ENCODE measurements at places on chromosomes 5 and 9. TPM values are rescaled to one million over a fixed set of nuclear protein-coding genes. Genes with fewer than 3 reads are reported as not detected.

GRCh38 chr9:132031467-132032237, 48.0 kb downstream of the MED27 start:
- no peak for DNase-seq

- DNase-seq: no peak
Observed at GRCh38 chr9:110065532-110065931, 142.4 kb downstream of the C9orf152 start.

DNA sequence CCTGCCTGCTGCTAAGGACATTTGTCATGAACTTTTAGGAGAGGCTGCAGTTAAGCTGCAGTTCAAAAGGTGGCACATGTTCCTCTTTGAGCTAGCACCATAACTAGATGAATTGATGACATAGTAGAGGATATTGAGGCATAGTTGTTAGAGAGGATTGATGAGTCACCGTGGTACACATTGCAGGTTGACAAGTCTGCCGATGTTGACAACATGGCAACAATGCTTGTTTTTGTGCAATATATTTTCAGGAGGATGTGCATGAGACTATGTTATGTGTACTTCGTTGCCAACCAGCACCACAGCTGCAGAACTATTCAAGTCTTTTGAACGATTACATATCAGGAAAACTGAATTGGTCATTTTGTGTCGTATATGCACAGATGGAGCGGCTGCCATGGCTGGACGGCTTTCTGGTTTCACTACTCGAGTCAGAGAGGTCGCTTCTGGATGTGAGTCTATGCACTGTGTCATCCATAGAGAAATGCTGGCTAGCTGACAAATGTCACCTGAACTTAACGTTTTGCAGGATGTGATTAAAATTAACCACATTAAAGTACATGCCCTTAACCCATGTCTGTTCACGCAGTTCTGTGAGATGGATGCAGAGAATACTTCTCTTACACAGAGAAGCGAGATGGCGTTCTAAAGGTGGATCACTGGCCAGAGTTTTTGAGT, 24.2 kb downstream of the ANP32B start:
- DNase-seq: no peak

DNA sequence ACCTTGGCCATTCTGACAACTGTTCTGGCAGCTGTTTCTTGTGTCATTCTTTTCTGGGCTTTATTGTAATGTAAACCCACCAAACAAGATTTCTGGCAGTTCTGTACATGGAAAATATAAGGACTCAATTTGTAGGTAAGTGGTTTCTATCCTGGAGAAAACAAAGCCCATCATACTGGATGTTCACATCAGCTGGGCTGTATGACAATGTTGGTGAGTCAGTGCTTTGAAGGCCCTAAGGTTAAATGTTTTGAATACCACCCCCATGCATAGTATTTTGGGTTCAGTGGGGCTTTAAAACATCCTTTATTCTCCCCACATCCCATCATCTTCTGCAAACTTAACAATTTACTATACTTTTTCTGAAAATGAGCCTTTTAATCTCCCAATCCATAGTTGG, 52.5 kb downstream of the SH3GL2 start:
- no peak for DNase-seq

DNA sequence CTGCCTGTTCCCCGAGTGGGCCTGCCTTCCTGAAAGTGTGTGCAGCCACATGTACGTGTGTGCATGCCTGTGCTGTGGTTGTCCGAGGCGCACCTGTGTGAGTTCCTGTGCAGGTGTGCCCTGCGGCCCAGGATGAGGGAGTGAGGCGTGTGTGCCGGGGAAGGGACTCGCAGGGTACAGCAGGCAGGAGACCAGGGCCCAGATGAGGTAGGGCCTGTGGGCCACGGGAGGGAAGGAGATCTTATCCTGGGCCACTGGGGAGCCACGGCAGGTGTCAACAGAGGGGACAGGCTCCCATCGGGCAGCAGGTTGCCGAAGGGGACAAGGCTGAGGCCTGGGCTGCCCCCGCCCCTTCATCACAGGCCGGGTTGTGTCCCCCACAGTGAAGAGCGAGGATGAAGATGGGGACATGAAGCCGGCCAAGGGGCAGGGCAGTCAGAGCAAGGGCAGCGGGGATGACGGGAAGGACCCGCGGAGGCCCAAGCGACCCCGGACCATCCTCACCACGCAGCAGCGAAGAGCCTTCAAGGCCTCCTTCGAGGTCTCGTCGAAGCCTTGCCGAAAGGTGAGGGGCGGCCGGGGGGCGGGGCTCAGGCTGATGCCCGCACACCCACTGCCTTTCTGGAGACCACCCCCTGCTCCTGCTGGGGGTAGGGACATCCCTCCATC, 79.2 kb downstream of the LMX1B start:
- no peak for DNase-seq

DNA sequence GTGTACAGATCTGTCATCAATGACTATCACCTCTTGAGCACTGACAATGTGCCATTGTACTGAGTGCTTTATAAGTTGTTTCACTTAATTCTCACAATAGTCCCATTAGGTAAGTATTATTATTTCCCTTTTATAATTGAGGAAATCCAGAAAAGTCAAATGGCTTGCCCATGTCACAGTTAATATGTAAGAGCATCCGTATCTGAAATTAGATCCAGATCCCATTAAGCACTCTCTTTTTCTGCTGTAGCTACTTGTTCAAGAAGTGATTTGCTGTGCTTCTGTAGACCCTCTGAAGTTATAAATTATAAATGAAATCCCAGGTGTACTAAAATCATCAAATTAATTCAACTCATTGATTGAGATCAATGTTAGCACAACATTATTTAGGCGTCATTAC, 94.7 kb downstream of the INIP start:
- DNase-seq: no peak

GRCh38 chr5:76720988-76721569, 5.2 kb downstream of the F2R start:
- no peak for DNase-seq

GRCh38 chr5:12413075-12413474, 508.8 kb upstream of the CTNND2 start:
- DNase-seq: no peak

- no peak for DNase-seq
Observed at GRCh38 chr5:93417490-93417889, 163.5 kb downstream of the NR2F1-AS1 start.

DNA sequence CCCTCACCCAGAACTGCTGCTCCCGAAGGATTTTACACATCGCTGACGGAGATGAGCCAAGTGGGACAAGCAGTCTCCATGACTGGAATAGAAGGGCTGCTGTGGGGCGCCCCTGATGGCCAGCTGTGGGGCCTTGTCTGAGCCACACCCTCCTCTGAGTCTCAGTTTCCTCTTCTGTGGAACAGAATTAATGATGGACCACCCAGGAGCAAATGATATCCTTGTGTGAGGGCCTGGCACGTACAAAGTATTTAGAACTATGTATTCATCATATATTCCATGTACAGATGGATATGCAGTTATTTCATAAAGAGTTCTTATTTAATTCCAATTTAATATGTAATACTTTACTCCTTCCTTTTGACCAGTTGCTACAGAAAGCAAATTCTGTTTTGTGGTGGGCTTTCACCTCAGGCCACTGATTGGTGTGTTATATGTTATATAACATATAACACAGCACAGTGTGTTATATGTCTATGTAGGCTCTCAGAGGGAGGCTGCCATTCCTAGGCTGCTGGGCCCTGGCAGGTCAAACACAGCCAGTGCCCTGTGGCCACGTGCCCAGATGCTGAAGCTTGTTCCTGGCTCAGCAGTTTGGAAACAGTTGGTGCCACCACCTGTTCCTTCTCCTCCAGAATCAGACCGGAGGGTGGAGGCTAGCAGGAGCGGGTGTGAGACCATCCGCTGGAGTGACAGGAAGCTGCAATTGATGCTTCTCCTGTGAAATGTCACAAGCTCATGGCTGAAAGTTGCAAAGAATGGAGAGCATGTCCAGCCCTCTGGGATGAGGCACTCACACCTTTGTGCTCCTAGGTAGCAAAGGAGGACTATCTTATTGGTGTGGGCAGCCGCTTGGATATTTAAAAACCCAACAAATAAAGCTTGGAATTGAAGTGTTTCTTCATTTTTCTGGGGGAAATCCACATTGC, 4.4 kb upstream of the FGD3 start:
- DNase-seq: peak; percentile 9

GRCh38 chr5:88540471-88541115, 271.9 kb upstream of the TMEM161B start:
- no peak for DNase-seq

- no peak for DNase-seq
Observed at GRCh38 chr9:75181750-75182149, 93.4 kb downstream of the OSTF1 start.

DNA sequence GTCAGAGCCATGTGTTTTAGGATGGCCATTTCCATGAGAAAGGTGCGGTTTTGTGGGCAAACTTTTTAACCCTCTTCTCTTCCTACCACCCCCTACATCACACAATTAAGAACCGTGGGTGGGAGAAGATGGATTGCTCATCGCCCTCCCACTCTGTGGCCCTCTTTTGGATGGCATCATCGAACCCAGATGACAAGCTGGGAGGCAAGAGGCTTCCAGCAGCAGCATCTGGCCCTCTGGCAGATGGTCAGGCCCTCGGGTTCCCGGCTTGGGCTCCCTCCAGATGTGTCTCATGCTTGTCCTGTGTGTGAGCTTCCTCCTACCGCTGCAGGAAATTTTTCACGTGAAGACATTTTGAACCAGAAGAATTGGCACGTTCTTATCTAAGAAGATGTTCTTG, 199.9 kb downstream of the EBF1 start:
- peak; percentile 95 for DNase-seq

DNA sequence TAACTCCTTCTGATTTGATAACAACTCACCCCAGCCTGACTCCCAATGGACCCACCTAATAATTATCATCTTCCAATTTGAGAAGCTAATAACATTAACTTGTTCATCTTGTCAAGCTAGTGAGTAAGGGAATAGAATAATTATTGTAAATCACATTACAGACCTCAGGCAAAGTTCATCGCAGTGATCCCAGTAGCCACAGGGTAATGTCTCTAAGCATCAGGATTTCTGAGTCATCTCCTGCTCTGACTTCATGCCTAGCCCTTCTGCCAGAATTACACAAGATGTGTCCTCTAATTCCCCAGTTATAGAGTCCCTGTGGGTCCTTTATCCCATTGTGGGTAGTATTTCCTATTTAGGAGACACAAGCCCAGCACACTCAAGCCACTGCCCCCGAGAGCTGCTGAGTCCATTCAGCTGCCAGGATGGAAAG, 365.7 kb downstream of the DEPDC1B start:
- peak; percentile 66 for DNase-seq

GRCh38 chr9:93187047-93187446, 3.1 kb downstream of the WNK2 start:
- DNase-seq: no peak

- DNase-seq: no peak
Observed at GRCh38 chr9:123657099-123657498, 272.8 kb downstream of the DENND1A start.

GRCh38 chr5:135329066-135329912, 69.7 kb downstream of the MACROH2A1 start:
- DNase-seq: no peak

DNA sequence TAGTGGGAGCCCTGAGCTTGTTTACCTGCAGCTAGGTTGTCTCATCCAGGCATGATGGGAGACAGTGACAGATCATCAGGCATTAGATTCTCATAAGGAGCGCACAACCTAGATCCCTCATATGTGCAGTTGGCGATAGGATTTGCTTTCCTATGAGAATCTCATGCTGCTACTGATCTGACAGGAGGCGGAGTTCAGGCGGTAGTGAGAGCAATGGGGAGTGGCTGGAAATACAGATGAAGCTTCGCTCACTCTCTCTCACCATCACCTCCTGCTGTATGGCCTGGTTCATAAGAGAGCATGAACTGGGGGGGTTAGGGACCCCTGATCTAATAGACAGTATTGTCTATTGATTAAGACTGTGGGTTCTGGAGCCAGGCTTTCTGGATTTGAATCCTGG, 24.9 kb downstream of the SMAD5 start:
- no peak for DNase-seq

GRCh38 chr9:72334658-72335337, 30.2 kb downstream of the ZFAND5 start:
- DNase-seq: no peak

- DNase-seq: peak; percentile 92
Observed at GRCh38 chr5:88660264-88660946, 222.6 kb downstream of the MEF2C start.

- peak; percentile 78 for DNase-seq
Observed at GRCh38 chr5:65394087-65394486, 87.6 kb downstream of the ADAMTS6 start.

DNA sequence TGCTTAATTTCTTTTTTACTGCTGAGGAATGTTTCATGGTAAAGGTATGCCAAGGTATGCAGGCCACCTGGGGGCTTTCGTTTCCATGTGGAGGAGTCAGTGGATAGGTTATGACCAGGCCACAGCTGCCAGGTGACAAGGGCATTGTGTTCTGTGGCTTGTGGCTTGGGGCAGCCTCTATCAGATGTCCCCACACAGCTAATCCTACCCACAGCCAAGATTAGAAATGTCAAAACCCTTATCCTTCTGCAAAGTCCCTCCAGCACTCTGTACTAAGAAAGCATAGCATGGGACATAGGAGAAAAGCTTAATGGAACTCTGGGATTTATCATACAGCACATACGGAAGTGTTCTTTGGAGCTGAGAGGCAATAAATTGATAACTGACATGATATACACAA, 171.2 kb upstream of the S1PR3 start:
- DNase-seq: no peak

GRCh38 chr5:80958616-80959015, 1.5 kb upstream of the RASGRF2 start:
- DNase-seq: no peak

- no peak for DNase-seq
Observed at GRCh38 chr5:38393636-38394035, 135.3 kb downstream of the EGFLAM start.

- DNase-seq: no peak
Observed at GRCh38 chr9:96157675-96158074, 144.3 kb downstream of the HSD17B3 start.

- DNase-seq: no peak
Observed at GRCh38 chr5:59164041-59164830, 581.4 kb downstream of the RAB3C start.

GRCh38 chr5:149474198-149474597, 77.0 kb downstream of the CSNK1A1 start:
- DNase-seq: peak; percentile 56

DNA sequence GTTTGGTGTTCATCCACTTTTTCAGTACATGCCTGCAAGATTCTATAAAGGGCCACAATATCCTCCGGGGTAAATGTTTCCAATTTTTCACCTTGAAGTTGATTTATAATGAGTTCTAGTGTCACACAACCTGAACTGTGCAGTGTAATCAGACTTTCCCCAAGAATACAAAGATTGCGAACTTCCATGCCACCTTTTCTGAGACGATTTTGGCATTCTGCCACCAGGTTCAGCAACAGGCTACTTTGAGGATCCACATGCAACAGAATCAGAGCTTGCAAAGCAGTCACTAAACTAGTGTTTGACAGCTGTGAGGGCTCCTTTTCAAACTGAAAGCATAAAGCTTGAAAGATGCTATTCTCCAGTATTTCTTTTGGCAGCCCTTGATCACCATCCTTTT, 1.6 kb downstream of the FASTKD3 start:
- DNase-seq: no peak

- no peak for DNase-seq
Observed at GRCh38 chr5:112208699-112209615, 210.1 kb downstream of the EPB41L4A start.

The CA9 gene
- 0.40 TPM for total RNA-seq

The FBXO4 gene
- 10.5 TPM for total RNA-seq

The PHF24 gene
- total RNA-seq: not detected

The LOX gene
- total RNA-seq: 360 TPM

The GCNT4 gene
- 0.02 TPM for total RNA-seq

The CAVIN4 gene
- 0.82 TPM for total RNA-seq

The TLR4 gene
- total RNA-seq: 3.9 TPM

The BTNL9 gene
- total RNA-seq: 0.99 TPM

The SCGB3A2 gene
- total RNA-seq: not detected

The PCDHB2 gene
- 7.0 TPM for total RNA-seq

Data from MG63 (cell line).